ENCODE measurements at places on chromosomes 5 and 9. TPM values are rescaled to one million over a fixed set of nuclear protein-coding genes. Genes with fewer than 3 reads are reported as not detected.

The RASEF gene
- total RNA-seq, result under 0.01 TPM

The PCDHGA10 gene
- total RNA-seq, result 4.7 TPM

The PCDHGA6 gene
- 2.1 TPM for total RNA-seq

The AK8 gene
- total RNA-seq, result 0.13 TPM

The CLIC3 gene
- total RNA-seq, result 0.27 TPM

The SOHLH1 gene
- total RNA-seq, result not detected

The MYORG gene
- 5.2 TPM for total RNA-seq

The PCDHB15 gene
- 0.14 TPM for total RNA-seq

The PLAC8L1 gene
- total RNA-seq, result not detected

The SPATA31E1 gene
- not detected for total RNA-seq

The EIF4EBP3 gene
- total RNA-seq, result 1.7 TPM

The SAPCD2 gene
- 36.7 TPM for total RNA-seq

The TAF11L10 gene
- not detected for total RNA-seq

The CCDC69 gene
- total RNA-seq, result 14.6 TPM

The TMEM8B gene
- 0.53 TPM for total RNA-seq

The NR5A1 gene
- not detected for total RNA-seq

The ADAMTS19 gene
- not detected for total RNA-seq

The FBP1 gene
- 13.2 TPM for total RNA-seq

The GPRIN1 gene
- total RNA-seq, result 7.2 TPM

The POU5F2 gene
- total RNA-seq, result 3.9 TPM

The CDHR2 gene
- total RNA-seq, result not detected

The WASHC1 gene
- 2.7 TPM for total RNA-seq

The NR3C1 gene
- 41.4 TPM for total RNA-seq

The PCDHGC3 gene
- 19.6 TPM for total RNA-seq

The AQP3 gene
- 0.36 TPM for total RNA-seq

The NSMF gene
- total RNA-seq, result 44.0 TPM

The CCDC180 gene
- total RNA-seq, result 0.79 TPM

The BTNL8 gene
- total RNA-seq, result not detected

The NOL8 gene
- 45.9 TPM for total RNA-seq

The NKD2 gene
- total RNA-seq, result not detected

The FOXI1 gene
- not detected for total RNA-seq

The POLR3G gene
- 41.1 TPM for total RNA-seq

The MOB3B gene
- total RNA-seq, result under 0.01 TPM

The BAAT gene
- 0.07 TPM for total RNA-seq

The PCDHA13 gene
- total RNA-seq, result not detected

The MLANA gene
- total RNA-seq, result not detected

The BSPRY gene
- total RNA-seq, result not detected

The TMC1 gene
- total RNA-seq, result 2.2 TPM

The OTULINL gene
- total RNA-seq, result 0.50 TPM

The RNF224 gene
- not detected for total RNA-seq

The DPYSL3 gene
- 127 TPM for total RNA-seq

The KLHL3 gene
- total RNA-seq, result 29.7 TPM

The RNF180 gene
- total RNA-seq, result 10.6 TPM

The SCGB3A1 gene
- total RNA-seq, result not detected

The CD74 gene
- total RNA-seq, result 0.13 TPM
